ENCODE measurements at places on chromosomes 4 and X.

GRCh38 chr4:89283226-89284009, 24.2 kb downstream of the GPRIN3 start:
- no peak for DNase-seq

DNA sequence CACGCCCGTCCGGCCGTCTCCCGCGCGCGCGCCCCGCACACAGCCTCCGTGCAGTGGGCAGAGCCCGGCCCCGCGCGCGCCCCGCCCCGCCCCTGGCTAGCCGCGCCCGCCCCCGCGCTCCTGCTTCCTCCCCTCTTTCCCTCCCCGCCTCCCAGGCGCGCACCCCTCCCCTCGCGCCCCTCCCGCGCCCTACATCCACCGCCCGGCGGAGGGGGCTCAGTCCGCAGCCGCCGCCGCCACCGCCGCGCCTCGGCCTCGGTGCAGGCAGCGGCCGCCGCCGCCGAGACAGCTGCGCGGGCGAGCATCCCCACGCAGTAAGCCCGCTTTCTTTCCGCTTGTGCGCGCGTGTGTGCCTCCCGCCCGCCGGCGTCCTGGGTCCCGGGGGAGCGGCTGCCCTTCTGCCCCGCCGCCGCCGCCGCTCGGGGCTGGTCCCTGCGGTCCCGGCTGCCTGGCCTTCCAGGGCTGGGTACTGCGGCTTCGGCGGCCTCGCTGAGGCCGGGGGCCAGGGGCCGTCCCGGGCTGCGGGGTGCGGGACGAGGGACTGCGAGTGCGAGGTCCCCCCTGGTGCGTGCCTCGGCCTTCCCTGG, at the start of gene FHL1:
Gene FHL1 (plus strand): TSS at position 219 of the 587 bp plus-strand sequence.
- DNase-seq: peak; percentile 55

DNA sequence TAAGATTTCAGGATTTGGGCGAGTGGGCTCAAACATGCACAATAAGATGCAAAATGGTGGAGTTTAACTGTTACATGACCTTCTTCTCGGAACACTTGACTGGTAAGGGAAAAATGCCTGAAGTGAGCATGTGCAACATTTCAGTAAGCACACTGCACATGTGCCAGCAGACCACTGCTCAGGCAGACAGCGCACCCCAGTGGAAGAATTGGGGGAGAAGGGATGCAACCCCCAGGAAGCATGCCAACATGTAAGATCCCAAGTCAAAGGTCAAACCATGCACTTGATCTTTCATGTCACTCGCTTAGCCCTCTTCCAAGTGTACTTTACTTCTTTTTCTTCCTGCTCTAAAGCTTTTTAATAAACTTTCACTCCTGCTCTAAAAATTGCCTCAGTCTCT, 256.3 kb downstream of the CENPC start:
- no peak for DNase-seq

GRCh38 chrX:33086886-33087285, 124.5 kb downstream of the DMD start:
- no peak for DNase-seq

GRCh38 chrX:154600759-154601374, 15.9 kb downstream of the CTAG1A start:
- no peak for DNase-seq

DNA sequence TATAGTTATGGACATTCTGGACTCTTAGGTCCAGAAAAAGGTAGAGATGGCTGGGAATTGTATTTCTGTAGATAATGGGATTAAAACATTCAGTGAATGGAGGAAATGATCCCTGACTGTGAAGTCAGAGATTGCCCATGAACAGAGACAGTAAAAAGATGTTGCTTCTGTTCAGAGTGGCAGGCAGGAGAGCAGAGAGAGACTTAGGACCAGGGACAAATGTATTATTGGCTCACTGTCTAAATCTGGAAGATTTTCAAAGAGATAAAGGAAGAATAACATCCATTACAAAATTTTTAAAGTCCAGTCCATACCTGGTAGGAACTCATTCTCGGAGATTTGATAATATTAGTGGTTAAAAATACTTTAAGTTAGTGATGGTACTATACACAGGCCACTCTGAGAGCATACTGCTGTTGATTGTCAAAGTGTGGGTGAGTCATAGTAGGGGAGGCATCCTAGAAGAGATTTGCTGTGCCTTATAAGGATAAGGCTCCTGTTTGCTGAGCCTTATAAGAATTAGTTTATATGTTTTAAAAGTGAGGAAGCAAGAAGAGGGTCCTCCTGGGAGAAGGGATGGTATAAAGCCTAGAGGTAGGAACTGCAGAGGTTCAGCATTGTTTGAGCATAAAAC, 53.0 kb downstream of the JADE3 start:
- no peak for DNase-seq

DNA sequence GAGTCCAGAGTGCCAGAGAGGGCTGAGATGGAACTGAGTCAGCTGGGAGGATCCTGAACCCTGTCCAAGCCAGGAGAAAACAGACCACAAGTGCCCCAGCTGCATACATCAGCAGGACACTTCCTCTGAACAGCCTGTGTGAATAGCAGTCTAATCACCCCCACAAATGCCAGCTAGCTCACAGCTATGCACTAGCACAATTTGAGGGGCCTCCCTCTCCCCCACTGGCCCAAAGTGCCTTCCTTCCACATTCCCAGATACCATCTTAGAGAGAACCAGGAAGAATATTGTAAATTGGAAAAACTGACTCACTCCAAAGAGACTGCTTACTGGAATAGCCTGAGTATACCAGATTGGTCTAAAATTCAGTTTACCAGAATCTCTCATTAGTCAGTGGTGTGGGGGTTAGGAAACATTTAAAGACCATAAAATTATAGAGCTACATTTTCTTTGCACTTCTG, 292.6 kb upstream of the KLF3 start:
- no peak for DNase-seq

DNA sequence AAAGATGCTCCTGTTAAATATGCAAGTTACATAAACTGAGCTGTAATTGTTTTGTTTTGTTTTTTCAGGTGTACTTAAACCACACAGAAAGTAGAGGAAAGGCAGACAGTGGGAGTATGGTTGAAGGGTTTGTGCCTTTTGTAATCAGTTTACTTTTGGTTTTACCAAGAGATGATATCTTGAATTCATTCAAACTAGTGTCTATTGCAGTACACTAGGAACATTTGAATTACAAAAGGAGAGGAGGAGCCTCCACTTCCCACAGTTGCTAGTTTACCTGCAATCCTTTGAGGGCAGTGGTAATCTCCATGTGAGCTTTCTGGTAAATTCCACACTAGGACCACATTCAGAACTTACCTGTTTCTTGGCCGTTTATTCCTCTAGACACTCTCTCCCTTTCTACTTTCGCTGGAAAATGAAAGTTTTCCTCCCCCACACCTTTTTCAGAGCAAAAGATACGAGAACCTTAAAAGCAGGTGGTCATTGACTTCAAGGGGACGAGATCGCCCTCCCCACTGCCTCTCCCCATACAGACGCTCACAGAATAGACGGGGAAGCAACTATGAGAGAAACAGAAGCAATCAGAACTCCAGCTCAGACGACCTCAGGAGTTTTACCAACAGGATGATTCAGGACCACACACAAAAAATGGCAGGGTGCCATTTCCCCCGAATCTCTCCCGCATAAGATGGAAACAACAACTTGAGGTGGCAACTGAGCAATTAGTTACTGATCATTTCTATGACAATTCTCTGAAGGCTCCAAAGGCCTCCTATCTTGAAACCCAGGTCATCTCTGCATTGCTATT, 3.3 kb downstream of the RBM47 start:
- DNase-seq: no peak

DNA sequence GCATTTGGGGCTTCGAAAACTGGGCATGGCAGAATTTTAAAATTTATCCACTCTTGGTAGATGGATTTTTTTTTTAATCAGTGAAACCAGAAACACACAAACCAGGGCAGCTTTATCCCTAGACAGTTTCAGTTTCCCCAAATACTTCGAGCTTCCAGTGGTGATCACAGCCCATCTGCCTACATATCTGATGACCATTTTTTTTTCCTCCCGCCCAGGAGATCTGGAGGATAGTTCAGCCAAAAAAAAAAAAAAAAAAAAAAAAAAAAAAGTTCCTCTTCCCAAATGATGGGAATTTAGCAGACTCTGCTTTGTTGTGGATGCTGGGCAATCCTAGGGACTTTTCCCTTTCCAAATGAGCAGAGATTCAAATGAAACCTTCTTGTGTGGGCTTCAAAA, 1.0 kb upstream of the TBC1D9 start:
- no peak for DNase-seq

DNA sequence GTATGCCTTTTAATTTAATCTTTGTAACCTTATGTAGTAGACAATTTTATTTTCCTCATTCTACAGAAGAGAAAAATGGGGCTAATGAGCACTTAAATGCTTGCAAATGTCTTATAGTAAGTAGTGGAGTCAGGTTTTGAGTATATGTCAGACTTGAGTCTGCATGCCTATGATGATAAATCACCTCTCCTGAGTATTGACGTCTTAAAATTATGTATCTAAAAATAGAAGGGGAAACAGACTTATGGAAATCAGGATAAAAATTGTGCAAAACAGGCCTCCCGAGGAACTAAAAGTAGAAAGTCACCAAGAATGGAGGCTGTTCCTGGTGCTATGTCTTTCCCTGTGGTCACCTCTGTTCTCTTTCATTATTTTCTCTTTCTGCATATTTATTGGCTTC, 92.7 kb downstream of the STIM2 start:
- DNase-seq: no peak

- no peak for DNase-seq
These were observed 125.8 kb downstream of the HMX1 start for GRCh38 chr4:8745826-8746225.

DNA sequence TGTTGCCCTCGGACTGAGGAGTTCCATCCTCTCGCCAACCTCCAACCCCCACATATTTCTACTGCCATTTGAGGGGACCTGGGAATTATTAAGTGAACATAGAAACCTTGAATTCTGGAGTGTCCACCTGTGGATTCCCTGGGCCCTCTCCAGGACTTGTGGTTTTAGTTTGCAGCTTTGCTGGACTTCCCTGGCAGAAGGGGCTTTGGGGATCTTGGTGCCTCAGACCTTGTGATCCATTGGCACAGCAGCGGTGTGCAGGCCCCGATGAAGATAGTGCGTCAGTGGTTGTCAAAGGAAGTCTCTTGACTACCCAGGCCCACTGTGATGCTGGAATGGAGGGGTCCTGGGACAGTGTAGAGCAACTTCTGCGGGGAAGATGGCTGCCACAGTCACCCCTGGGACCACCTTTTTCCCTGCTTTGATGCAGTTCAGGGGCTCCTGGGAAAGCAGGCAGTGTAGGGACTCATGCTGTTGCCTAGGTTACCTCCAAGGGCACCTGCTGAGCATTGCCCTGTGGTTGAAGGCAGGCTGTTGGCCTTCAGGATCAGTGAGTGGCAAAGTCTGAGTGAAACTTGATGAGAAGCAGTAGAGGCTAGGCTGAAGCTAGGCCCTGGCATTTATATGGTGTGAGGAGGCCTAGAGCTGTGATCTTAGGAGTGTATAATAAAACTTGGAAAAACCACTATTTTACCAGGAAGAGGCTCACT, 2.2 kb downstream of the SLC16A2 start:
- DNase-seq: no peak

GRCh38 chr4:155878611-155879010, 12.5 kb upstream of the ASIC5 start:
- DNase-seq: no peak

DNA sequence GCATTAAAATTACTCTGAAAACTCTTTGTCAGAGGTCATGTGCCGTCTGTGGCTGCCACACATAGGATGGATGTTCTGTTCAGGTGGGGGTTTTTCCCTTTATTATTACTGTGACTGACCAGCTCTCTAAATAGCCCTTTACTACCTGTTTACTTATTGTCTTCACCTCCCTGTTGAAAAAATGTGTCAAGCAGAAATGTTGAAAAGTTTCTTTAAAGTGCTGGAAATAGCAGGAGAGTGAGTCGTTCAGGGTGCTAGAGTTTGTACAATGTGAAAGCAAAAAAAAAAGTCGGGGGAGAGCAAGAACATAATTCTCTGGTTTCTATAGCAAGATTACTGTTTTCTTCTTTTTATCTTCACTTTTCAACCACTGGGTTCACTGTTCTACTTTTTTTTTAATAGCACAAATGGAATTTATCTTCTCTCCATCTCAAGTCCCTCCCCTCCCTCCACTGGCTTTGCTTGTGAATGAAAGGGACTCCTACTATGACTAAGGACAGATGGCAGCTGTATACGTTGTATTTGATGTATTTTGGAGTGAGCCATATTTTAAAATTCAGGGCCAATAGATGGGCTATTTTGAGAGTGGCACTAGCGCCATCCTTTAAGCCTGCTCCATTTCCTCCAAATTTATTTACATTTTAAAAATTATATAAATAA, 33.3 kb downstream of the ARX start:
- DNase-seq: no peak

- no peak for DNase-seq
These were observed 58.5 kb downstream of the PGRMC2 start for GRCh38 chr4:128228845-128229795.

- DNase-seq: no peak
These were observed 92.0 kb downstream of the PJA1 start for GRCh38 chrX:69073241-69073640.

DNA sequence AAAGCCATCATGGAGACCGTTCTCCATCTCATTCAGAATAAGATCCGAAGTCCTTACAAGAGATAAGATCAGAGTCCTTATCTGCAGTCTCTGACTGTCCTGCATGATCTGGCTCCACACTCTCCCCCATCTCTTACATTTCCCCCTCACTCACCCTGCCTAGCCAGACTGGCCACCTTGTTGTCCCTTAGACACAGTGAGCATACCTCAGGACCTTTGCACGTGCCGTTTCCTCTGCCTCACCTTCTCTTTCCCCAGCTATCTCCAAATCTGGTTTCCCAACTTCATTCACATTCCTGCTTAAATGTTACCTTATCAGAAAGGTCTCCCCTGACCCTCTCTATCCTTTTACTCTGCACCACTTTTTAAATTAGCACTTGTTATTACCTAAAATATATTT, 44.0 kb downstream of the KLHL5 start:
- DNase-seq: no peak

- DNase-seq: no peak
These were observed 46.8 kb downstream of the SULT1B1 start for GRCh38 chr4:69713593-69713992.

- DNase-seq: no peak
These were observed 67.1 kb downstream of the TENM3 start for GRCh38 chr4:182310316-182310715.

- DNase-seq: no peak
These were observed 53.6 kb upstream of the RAP2C start for GRCh38 chrX:132272826-132273225.

DNA sequence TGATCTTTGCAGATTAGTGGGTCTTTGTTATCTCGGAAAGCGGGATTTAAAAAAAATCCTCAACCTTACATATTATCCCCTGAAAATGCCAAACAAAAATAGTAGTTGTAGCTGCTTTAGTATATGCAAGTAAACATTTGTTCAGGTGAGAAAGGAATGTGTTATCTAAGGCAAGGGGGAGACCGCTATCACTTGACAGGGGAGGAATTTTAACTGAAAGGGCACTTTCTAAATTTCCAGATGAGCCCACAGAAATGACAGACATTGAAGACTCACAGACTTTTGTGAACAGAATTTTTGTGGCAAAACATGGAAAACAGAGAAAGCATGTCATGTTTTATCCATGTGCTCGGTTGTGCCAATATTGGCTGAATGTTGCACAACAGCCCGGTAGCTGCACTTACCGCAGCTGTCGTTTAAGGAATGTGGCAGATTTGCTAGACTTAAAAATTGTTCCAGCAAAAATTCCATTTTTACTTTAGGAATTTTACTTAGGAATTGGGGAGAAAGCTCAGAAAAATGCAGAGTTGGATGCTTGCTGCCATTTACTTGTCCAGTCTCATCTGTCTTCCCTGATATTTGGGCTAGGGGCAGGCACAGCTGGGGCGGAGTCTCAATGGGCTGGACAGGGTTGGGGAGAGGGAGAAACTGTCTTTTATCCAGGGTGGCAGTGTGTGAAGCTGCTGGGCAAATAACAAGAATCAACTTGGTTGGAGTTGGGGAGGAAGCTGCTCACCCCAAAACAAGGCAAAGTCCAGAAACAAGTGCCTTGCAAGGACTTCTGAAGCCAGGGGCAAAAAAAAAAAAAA, 94.6 kb upstream of the RPS6KA3 start:
- DNase-seq: no peak
